Mammary microvascular endothelial cell (primary cell): ENCODE measurements at places on chromosomes 3 and 15. TPM values are rescaled to one million over a fixed set of nuclear protein-coding genes. Genes with fewer than 3 reads are reported as not detected.

THAP10 gene
- 4.5 and 5.8 TPM in 2 replicates for total RNA-seq

HES1 gene
- 56.6 and 61.4 TPM in 2 replicates for total RNA-seq

PCOLCE2 gene
- total RNA-seq: not detected in 2 replicates

SENP7 gene
- 3.5 TPM in 2 replicates for total RNA-seq

TMC3 gene
- not detected in 2 replicates for total RNA-seq

NCKIPSD gene
- 14.5 and 20.5 TPM in 2 replicates for total RNA-seq

MST1R gene
- 0.79 and 1.7 TPM in 2 replicates for total RNA-seq

GRAMD2A gene
- total RNA-seq: 0.20 and 0.47 TPM in 2 replicates

COX5A gene
- 199 and 206 TPM in 2 replicates for total RNA-seq

NANOGP8 gene
- 0.20 TPM in 1 of 2 replicates, not detected in the other for total RNA-seq

CKMT1B gene
- not detected in 2 replicates for total RNA-seq

RAB7A gene
- total RNA-seq: 73.1 and 99.8 TPM in 2 replicates

CRYBG3 gene
- total RNA-seq: 11.5 and 15.0 TPM in 2 replicates

NRG4 gene
- total RNA-seq: not detected in 2 replicates

ARL6 gene
- total RNA-seq: 4.0 and 8.5 TPM in 2 replicates

SCAMP2 gene
- 71.6 and 77.7 TPM in 2 replicates for total RNA-seq

PIGB gene
- total RNA-seq: 14.9 and 15.1 TPM in 2 replicates

ERICH6 gene
- not detected in 2 replicates for total RNA-seq

MCTP2 gene
- total RNA-seq: 0.54 and 0.67 TPM in 2 replicates
